ENCODE measurements at places on chromosomes 5 and 9.
A peak's percentile ranks its signal among the peaks of the same experiment; 100 is the strongest.

DNA sequence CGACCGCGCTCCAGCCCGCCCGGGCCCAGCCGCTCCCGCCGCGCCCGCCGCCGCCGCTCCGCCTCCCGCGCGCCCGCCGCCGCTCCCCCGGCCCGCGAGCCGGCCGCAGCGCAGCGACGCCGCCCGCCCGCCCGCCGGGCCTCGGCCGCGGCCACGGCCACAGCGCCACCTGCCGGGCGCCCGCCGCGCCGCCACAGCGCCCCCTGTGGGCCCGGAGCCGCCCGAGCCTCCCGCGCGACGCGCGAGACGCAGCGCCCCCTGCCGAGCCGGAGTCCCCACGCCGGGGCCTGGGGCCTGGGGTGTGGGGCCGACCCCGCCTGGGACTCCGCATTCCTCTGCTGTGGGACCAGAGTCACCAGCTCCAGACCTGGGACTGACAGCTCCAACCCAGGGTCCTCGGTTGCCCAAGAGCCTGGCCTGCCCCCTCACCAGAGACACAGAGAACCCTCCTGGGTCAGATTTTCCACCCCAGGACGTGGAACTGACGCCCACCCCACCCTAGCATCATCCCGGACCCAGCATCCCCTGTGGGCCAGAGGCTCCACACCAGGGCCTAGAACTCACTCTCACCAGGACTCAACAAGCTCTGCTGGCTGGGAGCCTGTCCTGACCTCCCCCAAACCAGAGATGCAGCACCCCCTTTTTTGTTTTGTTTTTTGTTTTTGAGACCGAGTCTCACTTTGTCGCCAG is at the start of gene RAPGEF1:
TSS of gene RAPGEF1 (minus strand) at position 118 of the 690 bp plus-strand sequence. CDS start 246 bp downstream, outside the sequence.
- DNase-seq, result peak; percentile 21

- no peak for DNase-seq
These were observed 341.1 kb downstream of the ZSWIM6 start for GRCh38 chr5:61673007-61673735.

GRCh38 chr5:32833127-32833526 is 122.0 kb downstream of the NPR3 start:
- DNase-seq, result no peak

- DNase-seq, result no peak
These were observed 52.8 kb upstream of the ENTREP1 start for GRCh38 chr9:69272212-69272611.

- no peak for DNase-seq
These were observed 59.3 kb upstream of the RNU6ATAC start for GRCh38 chr9:134223591-134224122.

- DNase-seq, result no peak
These were observed 99.8 kb downstream of the NFIB start for GRCh38 chr9:14214065-14214684.

DNA sequence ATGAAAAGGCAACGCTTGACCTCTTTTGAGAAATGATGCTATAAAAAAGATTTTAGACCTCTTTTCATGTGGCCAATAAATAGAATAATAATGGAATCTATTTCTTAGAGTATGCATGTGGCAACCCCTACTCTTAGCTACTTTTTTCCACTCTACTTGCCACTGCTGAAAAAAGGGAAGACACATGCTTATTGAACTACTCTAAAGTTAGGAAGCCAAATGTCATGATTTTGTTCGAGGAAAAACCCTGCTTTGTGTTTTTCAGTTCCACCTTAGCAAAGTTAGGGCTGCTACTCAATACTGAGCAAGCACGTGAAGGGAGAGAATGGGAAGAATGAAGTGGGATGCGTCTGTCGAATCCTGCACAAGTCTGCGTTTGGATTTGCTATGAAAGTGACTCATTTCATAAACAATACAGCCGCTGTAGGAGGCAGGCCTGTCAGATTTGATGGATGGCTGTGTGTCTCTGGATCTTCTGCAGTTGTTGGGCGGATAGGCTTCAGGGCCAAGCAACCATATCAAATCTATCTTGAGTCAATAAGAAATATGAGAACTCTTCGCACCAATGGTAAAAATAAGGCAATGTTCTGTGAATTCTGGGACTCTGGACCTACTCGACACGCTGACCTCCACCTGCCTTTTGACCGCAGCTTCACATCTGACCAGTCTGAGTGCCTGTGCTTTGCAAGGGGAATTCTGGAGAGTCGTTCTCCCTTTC is 333.6 kb downstream of the PIK3R1 start:
- no peak for DNase-seq

- DNase-seq, result no peak
These were observed 5.0 kb downstream of the SQSTM1 start for GRCh38 chr5:179825655-179826182.

GRCh38 chr9:114856942-114857315 is 51.1 kb upstream of the TNFSF15 start:
- DNase-seq, result no peak

DNA sequence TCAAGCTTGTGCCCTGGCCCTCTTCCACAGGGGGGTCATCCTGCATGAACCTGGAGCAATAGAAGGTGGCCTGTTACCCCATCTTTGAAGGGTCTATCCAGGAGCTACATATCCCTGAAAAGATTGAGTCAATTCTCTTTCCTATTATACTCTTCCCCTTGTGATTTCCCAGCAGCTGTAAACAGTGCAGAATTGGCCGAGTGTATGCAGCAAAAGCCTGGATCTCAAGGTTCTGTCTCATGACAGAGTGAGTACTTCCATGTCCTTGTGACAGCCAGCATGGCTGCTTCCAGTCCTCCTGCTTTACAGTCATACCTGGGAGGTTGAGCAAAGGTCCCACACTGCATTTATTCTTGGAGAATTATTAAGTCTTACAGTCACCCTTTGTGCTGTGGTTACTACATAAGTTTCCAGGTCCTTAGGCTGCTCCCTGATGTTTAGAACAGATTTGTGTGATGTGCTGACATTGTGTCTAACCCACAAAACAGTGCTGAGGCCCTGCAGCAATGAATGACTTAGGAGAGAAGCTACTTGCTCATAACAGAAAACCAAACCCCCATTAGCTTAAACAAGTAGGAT is 67.5 kb downstream of the NREP start:
- no peak for DNase-seq

DNA sequence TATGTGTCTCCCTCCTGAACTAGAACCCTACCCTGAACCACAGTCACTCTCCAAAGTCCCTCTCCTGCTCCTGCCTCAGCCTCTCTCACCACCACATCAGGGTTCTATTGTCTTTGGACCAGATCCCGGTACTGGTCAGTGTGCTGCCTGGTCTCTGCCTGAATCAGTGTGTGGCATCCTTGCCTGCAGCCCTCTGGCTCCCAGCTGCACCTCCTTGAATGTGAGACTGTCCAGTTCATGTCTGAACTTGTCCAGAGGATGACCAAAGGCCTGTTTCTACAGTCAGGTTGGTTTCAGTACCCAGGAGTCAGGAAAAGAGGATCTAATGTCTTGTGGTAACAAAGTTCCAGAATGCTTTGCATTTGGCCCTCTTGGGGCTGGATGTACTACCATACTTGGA is 76.8 kb upstream of the RANBP3L start:
- DNase-seq, result no peak

DNA sequence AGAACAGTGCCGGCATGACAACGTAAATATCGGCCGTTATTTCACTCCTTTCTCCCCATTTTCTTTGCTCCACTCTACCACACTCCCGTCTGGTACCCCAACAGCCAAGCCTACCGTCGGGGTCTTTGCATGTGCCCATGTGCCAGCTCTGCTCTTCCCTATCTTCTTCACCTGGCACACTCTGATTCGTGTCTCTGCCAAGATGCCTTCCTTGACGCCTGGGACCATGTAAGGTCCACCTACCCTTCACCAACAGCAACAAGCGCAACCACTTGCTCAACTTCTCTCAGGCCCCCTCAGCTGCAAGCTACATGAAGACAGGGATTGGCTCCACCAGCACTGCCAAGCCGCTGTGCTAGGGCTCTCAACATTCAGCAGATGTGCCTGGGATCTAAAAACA is 4.4 kb downstream of the MGAT1 start:
- no peak for DNase-seq

DNA sequence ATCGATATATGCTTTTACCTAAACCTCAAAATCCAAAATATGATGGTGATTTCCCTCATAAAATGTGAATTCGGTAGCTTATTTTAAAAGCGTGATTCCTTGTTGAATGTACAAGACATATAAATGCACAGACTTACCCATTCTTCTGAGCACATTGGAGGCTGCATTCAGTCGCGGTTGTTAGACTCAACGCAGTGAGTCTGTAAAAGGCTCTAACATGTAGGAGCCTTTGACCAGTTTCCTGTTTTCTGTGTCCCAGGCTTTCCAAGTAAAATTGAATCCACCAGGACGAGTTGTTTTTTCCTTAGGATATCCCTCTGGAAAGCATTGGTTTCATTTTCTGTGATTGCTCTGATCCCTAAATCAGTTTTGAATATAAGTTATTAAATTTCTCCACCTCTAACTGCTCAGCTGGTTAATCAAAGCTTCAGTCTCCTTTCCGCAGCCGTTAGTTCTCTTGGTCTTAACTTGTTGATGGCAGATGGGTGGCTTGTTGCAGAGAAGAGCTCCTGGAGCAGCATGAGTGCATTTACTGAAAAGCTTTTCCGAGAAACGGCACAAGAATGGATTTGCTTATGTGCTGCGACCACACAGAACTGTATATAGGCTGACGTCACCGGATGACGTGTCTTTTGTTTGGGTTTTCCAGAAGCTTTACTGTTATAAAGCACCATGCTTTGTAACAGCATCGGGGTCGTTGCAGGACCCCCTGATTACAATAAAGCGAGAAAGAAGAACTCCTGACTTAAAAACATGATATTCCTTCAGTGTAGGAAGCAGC is at the start of gene LRRTM2:
TSS of gene LRRTM2 (minus strand) at position 565 of the 781 bp plus-strand sequence. CDS start at position 141, 424 bp downstream.
- no peak for DNase-seq

- DNase-seq, result no peak
These were observed 75.1 kb downstream of the OXCT1 start for GRCh38 chr5:41795125-41795524.

DNA sequence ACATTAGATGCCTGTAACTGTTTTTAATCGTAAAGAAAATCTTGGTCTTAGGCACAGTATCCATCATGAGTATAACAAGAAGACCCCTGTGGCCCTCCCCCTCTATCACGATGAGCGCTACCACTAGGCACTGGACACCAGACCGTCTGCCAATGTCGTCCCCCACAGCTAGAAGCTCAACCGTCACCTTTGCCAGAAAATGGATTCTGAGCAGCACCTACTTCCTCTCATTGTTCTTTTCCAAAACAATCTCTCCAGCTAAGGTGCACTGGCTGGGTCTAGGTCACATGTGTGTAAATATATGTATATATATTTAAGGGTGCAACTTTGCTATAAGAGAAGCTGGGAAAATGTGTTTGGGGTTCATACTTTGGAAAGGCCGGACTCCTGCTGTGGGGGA is 15.7 kb upstream of the SSBP2 start:
- no peak for DNase-seq

DNA sequence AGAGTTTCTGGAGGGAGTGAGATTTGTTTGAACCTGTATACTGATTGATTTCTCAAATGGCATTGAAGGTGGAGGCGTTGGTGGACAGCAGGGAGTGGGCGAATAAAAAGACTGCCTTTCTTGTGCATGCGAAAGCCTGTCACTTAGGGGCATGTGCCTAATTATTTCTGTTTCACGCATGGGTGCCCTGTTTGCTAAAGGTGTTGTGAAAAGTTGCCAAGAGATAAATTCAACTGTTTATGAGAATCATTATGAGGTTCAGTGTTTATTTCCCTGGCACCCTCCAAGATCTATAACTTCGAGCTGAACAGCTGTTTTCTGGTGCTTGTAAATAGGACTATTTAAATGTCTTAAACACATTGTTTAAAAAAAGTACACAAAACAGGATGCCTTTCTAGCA is 67.4 kb upstream of the DMRTA1 start:
- DNase-seq, result no peak

GRCh38 chr5:133081703-133082102 is 29.9 kb downstream of the HSPA4 start:
- no peak for DNase-seq

GRCh38 chr9:133866946-133867345 is 125.2 kb downstream of the VAV2 start:
- DNase-seq, result no peak

GRCh38 chr5:136032564-136032963 is 3.8 kb downstream of the TGFBI start:
- no peak for DNase-seq

- no peak for DNase-seq
These were observed 7.0 kb downstream of the PIGO start for GRCh38 chr9:35089434-35089833.

DNA sequence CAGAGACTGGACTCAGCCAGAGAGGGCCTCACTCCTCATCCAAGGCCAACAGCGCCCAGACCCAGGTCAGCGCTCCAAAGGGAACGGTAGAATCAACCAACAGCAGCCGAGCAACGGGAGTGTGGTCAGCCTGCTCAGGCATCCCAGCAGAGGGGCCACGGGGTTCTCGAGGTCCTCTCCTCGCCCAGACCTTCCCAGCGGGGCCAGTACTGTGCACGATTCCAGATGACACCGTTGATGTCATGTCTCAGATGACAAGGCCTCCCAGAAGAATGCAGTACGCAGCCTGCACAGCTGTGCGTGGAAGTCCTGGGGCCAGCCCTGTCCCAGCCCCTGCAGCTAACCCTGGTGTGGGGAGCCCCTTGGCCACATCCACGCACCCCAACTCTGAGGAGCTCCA is 141.0 kb upstream of the PPP1R26 start:
- no peak for DNase-seq

DNA sequence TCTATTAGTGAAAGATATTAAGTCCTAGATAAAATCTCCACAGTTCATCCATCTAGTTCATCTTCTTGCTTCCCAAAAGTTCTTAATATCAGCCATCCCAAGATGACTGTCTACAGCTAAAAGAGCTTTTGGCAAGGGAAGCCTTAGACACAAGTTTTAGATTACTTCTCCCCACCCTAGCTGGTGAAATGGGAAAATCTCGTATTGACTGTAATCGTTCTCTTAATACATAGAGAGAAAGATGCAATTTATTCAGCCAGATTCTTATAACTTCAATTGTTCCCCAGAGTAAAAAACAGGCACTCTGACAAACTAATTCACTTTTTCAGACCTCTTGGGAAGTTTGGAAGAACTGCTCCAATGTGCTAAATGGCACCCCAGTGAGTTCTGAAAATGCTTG is 1439.6 kb upstream of the C9orf72 start:
- DNase-seq, result no peak

DNA sequence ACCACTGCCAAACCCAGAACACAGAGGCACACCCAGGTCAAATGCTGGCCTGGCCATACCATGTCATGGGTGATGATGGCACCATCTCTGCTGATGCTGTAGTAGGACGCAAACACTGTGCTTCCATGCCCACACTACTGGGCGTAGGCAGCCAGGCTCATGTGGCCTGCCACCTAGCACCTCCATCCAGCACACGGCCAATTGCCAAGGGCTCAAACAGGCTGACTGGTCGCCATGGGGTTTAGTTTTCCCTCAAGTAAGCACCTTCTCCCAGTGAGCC is 39.4 kb downstream of the BICD2 start:
- no peak for DNase-seq

GRCh38 chr5:173472164-173472563 is 143.9 kb upstream of the STC2 start:
- no peak for DNase-seq

DNA sequence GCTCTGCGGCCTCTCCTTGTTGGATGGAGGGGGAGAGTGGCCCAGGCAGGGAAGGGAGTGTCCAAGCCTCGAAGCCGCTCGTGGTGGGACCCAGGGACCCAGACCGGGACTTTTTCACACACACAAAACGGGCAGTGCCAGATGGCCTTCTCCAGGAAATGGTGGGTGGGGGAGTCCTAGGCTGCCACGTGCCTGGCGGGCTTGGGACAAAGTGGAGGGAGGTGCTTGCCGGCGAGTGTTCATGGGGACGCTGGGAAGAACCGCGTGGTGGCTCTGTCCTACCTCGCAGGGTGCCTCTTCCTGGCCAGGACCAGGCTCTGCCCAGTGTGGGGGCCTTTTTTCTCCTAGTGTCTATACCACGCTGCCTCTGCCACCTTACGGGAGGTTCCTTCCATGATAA is 155.0 kb upstream of the COL5A1 start:
- no peak for DNase-seq

GRCh38 chr9:2662496-2662895 is 40.9 kb downstream of the VLDLR start:
- DNase-seq, result no peak
